ENCODE measurements at places on chromosomes 1 and 21.

GRCh38 chr1:43844114-43844513, 89.5 kb upstream of the ARTN start:
- no peak for DNase-seq

DNA sequence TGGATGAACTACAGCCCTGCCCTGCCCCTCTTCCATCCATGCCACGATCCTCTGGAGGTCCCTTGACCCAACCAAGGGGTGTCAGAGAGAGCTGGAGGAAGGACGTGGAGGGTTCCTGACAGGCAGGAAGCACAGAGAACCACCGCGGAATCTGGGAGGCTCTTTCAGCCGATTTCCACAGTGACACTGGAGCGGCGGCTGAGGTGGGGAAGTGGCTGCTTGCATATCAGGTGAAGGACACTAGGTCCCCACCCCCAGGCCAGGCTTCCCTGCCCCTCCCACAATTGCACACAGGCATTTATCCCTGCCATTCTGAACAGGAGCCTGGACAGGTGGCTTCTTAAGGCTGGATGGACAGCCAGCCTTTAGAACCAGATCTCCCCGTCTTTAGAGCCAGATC, 17.5 kb downstream of the LRRC71 start:
- no peak for DNase-seq

DNA sequence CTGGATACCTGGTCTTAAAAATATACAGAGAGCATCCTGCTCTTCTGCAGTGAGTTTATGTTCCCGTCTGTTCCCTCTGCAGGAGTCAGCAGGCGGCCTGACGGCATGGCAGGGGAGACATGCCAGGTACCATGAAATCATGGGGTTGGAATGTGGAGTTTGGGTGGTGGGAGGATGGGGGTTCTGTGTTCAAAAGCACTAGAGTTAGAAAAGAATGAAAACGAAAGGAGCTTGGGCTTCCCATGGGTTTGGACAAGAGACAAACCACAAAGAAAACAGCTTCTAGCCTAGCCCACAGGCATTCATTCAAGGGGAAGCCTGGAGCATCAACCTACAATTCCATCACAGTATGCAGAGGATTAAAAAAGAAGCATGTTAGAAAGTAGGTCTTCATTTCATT, 59.9 kb downstream of the WARS2 start:
- DNase-seq: no peak

DNA sequence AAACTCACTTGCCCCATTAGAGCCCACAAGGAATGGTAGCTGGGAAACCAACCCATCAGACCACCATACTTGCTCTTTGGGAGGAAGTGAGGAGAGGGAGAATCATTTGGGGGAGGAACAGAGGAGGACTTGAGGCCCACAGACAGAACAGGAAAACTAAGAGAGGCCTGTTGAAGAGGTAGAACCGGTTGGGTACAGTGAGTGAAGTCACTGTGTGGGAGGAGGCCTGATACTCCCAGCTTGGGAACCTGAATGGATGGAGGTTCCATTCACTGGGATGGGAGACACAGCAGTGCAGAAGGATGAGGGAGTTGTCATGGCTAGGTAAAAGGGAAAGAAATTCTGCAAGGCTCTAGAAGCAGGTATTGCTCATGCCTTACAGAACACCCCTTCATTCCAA, 63.4 kb upstream of the PSEN2 start:
- no peak for DNase-seq

GRCh38 chr1:236351875-236352573, 42.1 kb upstream of the EDARADD start:
- no peak for DNase-seq

DNA sequence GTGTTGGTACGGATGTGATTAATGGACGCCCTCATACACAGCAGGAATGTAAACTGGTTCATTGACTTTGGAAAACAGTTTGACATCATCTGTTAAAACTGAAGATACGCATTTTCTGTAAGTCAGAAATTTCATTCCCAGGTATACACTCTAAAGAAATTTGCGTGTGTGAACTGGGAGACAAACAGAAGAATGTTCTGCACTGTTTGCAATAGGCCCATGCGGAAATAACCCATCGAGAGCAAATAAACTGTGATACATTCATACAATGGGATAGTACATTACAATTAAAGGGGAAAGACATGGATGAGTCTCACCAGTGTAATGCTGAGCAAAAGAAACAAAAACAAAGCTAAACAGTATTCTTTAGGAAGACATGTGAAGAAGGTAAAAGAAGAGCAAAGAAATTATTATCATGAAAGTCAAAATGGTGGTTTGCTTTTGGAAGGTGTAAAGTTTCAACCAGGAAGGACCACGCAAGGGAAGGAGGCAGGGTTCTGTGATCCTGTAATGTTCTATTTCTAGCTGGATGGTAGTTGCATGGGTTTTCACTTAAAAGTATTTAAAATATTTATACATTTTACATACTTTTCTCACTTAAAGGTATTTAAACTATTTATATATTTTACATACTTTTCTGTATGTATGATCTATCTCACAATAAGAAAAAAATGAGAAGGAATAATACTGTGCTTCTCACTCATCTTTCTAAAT, 30.3 kb downstream of the INTS7 start:
- no peak for DNase-seq

DNA sequence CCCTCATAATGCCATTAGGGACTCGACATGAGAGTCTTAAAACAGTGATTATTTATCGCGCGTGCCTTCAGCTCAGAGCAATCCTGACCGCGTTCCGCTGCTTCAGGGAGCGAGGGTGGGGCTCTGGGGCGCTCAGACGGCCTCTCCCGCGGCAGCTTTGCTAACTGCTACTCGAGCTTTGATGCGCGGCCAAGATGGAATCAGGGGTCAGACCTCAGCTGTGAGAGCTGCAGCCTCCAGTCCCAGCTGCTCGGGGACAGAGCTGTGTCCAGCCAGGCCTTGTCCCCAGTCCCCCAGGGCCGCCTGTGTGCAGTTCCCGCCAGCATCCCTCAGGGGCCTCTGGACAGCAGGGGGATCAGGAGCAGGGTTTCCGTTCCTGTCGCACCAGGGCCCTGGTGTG, 104.6 kb upstream of the TTC34 start:
- DNase-seq: no peak

DNA sequence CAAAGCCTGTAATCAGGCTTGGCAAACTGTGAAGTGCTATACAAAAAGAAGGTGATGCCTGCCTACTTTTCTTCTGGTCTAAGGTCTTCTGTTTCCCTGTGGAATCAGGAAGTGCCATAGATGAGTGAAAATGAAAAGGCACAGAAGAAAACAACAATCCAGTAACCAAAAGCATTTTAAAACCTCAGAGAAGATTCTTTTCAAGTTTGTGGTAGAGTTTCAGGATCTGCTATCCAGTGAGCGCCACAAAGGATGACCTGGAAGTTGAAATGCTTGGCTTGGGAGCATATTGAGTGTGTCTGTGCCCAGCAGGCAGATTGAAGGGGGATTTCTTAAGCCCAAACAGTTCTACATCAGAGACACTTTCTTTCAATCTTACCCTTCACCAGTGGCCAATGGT, 272.2 kb downstream of the PAPPA2 start:
- no peak for DNase-seq

DNA sequence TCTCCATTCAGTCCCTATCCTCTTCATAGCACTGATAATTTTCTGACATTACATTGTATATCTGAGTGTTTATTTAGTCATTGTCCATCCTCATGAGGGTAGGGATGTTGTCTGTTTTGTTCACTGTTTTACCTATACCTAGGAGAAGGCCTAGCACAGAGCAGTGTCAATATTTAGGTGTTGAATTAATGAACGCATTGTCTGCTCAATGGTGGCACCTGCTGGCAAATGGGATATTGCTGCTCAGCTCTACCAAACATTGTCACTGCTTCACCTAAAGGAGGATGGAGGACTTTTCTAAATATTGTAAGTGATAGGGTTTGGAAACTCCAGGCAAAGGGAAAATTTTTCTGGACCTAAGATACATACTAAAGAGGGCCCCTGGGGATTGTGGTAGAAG, 243.9 kb downstream of the RRAGC start:
- DNase-seq: no peak

DNA sequence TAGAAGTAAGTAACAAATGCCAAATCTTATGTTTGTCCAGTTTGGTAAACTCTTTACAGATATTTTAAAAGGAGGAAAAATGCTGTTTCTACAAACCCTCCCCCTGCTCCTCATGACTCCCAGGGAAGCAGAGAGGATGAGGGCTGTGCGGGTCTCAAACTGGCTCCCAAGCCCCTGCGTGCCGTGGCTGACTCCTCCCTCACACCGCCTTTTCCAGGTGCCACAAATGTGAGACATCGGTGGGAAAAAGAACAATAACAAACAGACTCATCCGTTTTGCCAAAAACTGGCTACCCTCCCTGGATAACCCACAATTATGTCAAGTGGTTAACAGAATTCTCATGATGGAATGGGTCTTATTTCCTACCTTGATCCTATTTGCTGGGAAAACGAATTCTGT, 594.6 kb downstream of the PTPRU start:
- no peak for DNase-seq

- DNase-seq: no peak
Observed at GRCh38 chr1:101105877-101106276, 80.3 kb upstream of the DPH5 start.

DNA sequence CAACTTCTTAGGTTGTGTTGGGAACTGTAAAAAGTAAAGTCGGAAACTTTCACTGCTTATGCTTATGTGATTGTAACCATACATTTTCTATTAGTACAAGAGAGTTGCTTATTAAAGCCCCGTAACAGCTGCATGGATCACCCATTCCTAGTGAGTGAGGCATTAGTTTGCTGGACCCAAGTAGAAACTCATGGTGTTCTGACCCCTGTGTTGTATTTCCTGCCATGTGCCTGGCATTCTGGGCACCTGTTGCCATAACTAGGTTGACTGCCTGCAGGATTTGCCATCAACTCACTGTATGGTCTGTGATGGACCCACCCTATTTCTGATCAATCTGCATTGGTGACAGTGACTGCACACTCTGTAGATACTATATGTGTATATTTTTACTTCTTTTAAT, 173.0 kb downstream of the PGBD5 start:
- no peak for DNase-seq
